WTC11 (cell line): ENCODE measurements at places on chromosomes 5 and 9.

- no peak for DNase-seq
These were observed 24.6 kb upstream of the BNIP1 start for GRCh38 chr5:173119719-173120118.

- DNase-seq, result peak; percentile 54
These were observed 195.8 kb downstream of the ERCC6L2 start for GRCh38 chr9:96071076-96071814.

DNA sequence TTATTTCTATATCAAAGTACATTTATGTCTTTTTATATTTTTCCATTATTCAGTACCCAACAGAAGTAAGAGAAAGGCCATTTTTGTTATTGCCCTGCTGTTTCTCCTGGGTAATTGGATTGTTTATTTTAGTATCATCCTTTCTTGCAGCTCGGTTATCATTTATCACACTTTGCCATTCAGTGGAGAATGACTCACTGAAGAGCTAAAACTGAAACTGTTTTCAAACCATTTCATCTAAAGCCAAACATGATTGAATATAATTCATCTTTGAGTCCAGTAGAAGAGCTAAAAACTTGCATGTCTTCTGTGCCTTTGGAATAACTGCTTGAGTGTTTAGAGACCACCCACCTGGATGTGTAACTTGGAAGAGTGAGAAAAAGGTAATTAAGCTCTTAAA is 139.5 kb upstream of the PRDM9 start:
- DNase-seq, result no peak

GRCh38 chr9:33510262-33511183 is 13.5 kb upstream of the ANKRD18B start:
- peak; percentile 54 for DNase-seq

DNA sequence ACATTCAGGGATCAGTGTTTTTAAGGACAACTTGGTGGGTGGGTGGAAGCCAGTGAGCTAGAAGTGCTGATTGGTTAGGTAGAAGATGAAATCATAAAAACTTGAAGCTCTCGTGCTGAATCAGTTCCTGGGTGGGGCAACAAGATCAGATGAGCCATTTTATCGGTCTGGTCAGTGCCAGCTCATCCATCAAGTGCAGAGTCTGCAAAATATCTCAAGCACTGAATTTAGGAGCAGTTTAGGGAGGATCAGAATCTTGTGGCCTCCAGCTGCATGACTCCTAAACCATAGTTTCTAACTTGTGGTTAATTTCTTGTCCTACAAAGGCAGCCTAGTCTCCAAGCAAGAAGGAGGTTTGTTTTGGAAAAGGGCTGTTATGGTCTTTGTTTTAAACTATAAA is 166.4 kb downstream of the FAM170A start:
- DNase-seq, result no peak

GRCh38 chr5:124007675-124008398 is 495.9 kb downstream of the CSNK1G3 start:
- no peak for DNase-seq

DNA sequence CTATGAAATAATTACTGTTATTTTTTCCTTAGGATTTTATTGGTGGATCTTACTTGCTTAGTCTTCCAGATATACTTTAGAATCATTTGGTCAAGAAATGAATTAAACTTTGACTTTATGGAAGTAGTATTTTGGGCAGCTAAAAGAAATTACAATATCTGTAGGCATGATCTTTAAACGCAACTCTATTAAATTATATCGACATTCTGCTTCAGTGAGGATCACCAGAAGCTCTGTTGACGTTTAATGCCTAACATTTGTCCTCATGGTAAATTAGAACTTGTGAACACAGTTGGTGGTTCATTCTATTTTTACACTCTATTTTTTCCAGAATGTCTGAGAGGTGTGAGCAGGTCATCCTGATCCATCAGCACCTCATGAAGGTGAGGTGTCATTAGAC is 211.6 kb downstream of the TMEM167A start:
- DNase-seq, result no peak

DNA sequence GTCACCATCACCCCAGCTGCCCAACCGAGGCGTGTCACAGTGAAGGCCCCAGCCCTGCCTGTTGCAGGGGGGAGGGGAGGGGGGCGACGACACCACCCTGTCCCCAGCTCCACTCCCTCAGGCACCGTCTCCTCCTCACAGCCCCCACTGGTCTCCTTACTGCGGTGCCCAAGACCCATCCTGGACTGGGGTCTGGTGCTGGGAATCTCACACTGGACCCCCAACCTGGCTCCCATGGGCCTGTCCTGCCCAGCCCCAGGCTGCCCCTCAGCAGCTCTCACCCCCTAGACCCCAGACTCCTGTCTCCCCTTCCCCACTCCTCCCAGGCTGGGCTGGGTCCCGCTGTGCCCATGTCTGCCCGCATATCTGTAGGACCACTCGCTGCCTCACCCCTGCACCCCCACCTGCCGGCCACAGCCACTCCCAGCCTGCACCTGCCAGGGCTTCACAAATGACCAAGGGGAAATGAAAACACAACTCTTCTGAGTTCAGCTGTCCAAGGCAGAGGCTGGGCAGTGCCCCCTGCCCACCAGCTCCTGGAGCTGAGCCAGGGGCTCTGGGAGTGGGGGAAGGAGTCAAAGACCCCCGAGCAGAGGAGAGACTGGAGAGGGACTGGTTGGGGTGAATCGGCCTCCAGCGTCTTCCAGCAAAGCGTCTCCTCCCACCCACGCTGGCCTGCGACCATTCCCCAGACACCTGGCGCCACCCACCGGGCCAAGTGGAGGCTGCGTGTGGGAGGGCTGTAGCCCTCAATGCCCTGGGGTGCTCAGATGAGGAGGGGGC is 32.6 kb upstream of the EGFL7 start:
- peak; percentile 86 for DNase-seq

- peak; percentile 44 for DNase-seq
These were observed 163.6 kb upstream of the CDH6 start for GRCh38 chr5:31029925-31030324.

DNA sequence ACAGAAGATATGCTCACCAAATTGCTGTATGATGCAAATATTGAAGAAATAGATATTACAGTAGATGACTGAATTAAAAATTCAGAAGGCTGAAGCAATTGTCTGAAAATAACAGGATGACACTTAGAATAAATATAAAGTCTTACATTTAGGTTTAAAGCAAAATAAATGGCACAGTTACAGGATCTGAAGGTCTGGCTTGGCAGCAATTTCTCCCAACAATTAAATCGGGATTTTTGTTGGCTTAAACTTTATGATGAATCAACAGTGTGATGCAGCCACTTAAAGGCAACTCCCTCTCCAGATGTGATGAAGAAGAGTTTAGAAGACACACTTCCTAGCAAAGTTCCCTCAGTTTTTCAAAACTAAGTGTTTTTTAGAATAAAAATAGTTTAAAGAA is 80.5 kb downstream of the NREP start:
- no peak for DNase-seq

GRCh38 chr9:86633945-86634344 is 279.7 kb upstream of the TUT7 start:
- no peak for DNase-seq

GRCh38 chr9:136587145-136587943 is 41.5 kb upstream of the NOTCH1 start:
- DNase-seq, result peak; percentile 86

- DNase-seq, result no peak
These were observed 79.6 kb upstream of the CDKN2B start for GRCh38 chr9:22088717-22089061.

GRCh38 chr9:132144708-132145365 is 17.0 kb upstream of the NTNG2 start:
- no peak for DNase-seq

DNA sequence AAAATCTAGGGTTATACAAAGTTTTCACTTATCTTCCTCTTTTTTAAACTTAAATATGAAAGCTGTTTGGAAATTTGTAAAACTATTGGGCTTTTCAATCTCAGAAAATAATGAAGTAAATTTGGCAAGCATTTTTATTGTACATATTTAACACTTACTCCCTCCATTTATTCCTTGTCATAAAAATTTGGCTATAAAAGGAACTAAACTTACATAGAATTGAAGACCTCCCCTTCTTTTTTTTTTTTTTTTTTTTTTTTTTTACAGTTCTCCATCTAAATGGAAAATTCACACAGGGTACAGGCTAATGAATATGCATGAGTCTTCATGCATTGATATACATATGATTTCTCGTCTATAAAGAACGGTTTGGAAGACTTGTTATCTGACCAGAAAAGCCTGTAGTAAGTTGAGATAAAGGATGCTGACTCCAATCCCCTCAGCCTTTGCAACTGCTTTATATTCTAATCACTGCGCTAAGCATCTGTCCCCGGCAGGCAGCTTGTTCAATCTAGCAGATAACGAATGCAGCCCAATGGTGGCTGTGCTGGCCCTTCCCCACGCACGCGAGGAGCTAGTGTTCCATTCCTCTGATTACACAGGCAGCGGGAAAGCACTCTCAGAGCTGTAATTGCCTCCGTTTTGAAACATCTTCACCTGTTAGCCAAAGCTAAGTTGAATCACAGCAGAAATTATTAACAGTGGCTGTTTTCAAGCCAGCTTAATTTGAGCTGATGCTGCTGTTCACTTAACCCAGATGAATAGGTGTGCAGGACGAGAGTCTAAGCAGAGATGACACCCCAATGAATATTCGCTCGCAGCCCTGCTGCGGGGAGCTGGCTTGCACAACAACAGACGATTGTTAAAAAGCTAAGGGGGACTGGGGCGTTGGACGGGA is 453.8 kb upstream of the ZNF608 start:
- no peak for DNase-seq

DNA sequence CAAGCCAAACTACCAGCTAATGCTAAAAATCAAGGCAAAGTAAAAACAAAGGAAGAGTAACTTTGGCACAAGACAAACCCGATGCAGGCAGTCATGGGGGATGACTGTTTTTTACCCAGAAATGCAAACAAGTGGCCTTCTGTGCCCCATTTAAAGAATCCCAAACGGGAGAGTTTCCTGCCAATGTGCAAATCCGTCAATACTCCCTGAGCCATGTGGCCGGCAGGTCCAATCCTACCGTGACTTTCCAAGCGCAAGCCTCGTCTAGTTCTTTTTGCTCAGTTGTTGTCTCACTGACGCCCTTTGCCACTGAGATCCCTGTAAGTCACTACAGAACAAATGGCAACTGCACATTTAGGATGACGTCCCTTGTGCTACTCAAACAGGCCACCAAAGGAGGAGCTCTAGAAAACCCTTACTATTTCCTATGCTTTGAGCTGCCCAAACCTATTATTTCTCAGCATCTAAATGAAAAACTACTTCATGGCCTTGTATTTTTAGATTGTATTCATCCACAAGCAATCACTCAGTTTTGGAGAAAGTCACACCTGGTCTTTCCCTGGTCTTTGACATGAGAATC is 43.4 kb downstream of the OTULIN start:
- DNase-seq, result no peak

DNA sequence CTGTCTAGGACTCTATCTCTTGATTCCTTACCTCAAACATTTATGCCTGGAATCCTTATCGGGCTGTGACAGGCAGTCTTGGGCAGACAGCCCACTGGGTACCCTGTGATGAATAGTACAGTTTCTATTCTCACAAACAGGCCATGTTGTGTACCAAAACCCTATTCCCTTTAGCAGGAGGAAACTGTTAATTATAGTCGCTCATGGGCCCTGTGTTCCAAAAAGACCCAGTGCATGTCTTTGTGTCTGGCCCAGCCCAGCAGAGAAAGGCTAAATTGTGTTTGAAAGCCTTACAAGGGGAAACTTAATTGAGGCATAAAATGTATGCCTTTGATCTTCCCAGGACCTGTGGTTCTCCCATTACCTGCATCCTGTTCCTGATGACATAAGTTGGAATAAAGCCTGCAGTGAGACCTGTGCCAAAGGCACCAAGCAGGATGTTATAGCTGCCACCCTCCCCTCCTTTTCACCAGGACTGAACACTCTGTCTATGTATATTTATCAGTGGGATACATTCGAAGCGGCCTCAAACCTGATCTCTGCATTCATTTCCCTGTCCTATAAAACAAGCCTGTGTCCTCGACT is 43.3 kb downstream of the TLR4 start:
- no peak for DNase-seq

DNA sequence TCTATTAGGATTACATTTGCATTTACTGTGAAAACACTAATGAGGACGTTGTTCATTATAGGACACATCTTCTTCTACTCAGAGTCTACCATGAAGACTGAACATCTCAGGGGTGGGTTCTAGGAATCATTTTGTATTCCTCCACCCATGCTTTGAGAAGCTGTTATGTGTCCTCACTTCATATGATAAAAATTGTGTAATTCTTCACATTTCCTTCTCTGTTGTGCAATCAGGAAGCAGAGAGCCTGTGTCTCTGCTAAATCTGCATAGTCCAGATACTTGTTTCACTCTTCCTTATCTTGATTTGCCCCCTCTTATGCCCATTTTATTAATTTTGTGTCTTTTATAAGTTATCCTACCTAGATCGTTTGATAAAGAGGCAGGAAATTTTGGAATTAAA is 97.8 kb upstream of the IQGAP2 start:
- DNase-seq, result no peak

DNA sequence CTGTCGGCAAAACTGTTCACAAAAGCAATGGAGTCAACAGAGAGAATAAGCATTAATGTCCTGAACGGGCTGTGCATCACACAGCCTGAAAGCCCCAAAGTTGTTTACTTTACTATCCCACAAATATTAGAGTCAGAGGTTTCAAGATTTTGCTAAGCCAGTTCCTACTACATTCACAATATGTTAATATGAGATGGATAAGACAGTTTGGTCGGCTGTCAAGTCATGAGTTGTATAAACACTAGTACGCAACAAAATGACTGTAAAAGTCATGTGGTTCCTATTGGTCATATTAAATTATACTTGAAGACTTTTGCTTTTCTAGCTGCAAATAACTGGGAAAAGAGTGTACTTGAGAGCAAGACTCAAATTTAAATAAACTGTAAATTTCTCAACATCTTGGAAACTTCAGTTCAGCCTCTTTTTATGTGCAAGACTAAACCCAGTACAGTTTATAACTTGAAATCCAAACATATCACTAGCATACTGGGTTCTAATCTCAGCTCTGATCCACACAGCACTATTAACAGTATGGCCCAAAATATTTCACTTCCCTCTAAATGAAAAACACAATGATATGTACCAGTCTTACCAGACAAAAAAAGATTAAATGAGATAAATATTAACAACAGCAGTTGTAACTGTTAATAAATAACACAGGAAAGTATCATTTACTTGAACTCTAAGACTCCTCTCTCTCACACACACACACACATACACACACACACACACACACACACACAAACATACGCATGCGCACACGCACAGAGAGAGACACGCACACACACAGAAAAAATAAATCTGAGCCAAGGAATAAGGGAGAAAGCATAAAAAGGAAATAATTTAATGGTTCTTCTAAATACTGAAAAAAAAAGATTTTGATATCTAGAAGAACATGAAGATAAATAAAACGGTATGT is 33.1 kb downstream of the FANCC start:
- no peak for DNase-seq

DNA sequence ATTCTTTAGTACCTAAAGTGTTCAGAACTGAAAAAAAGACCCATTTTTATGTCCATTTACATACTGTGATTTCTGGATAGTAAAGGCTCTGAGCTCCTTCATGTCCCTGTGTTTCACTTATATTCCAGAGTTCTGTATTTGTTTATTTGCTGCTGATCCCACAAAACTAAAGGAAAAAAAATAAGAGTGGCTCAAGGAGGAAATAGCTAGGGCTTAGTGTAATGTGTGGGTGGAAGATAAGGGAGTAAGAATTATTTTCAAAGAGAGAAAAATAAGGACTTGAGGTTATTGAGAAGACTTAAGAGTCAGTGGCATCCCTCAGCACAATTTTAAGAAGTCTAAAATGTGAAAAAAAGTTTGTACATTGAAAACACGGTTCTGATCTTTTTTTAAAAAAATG is 46.0 kb downstream of the ENTREP1 start:
- DNase-seq, result no peak
